ENCODE measurements at places on chromosomes 5 and 9.

DNA sequence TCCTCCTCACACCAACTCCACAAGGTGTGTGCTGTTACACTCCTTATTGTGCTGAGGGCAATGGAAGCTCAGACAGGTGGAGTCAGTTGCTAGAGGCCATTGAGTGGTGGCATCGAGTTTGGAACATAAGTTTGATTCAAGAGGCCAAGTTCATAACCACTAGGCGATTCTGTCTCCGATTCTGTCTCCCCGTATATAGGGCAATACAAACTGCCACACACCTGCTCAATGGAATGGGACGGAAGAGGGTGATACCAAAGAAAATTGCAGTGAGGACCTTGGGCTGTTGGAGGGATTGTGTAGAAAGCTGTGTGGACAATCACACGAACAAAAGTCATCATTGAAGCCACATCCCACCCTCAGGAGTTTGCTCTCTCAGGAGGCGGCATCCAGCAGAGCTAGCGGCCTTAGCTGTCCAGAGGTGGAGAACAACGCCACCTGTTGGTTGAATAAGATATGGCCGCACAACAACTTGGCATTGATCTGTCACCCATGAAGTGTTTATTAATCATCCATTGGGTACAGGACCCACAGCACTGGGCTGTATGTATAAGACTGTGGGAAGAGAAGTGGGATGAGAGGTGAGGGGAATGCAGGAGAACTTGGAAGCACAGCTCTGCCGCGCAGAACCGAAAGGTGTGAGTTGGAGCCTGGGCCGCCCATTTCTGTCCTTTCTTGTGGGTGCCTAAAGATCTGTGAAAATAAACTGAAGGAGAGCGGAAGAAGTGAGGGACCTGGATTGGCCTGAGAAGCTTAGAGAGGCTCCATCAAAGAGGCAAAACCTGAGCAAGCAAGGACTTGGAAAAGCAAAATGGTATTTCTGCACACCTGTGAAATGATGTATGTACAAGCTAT lies 16.1 kb upstream of the NEUROG1 start:
- peak; percentile 21 for DNase-seq

- no peak for DNase-seq
These were observed 316.9 kb downstream of the MTRR start for GRCh38 chr5:8185852-8186251.

GRCh38 chr5:112077180-112077579 lies 320.2 kb upstream of the NREP start:
- DNase-seq: no peak

DNA sequence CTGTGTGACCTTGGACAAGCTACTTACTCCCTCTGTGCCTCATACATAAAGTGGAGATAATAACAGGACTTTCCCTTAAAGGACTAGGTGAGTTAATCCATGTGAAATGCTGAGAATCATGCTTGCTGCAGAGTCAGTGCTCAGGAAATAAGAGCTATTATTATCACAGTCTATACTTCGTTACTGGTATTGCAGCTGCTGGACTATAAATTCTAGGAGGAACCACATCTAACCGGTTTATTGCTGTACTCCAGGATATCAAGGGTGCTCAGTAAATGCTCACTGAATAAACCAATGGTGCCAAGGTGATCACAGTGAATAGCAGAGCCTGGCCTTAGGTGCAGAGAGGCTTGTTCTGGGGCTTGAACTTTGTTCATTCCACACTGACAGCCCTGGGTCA lies 69.3 kb downstream of the HSPA4 start:
- no peak for DNase-seq
